Stimulated activated CD8-positive, alpha-beta memory T cell treated with anti-CD3 and anti-CD28 coated beads, Interleukin-7, amount 100 ng/mL, for 24 hours (primary cell): ENCODE measurements at places on chromosomes 2 and 18.

DNA sequence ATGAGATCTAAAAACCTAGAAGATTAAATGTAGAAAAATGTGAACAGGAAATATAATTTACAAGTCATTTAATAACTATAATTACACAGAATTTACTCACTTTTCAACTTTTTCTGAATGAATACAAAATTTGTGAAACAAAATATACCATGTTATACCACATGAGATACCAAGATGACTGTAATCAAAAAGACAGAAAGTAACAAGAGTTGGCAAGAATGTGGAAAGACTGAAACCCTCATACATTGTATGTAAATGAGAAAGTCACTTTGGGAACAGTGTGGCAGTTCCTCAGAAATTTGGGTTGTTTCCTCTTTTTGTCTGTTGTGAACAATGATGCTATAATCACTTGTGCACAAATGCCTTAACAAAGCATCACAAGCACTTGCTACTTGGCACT lies 145.4 kb upstream of the ZNF804A start:
- DNase-seq = no peak

- no peak for DNase-seq
Observed at GRCh38 chr2:168896783-168897182, 4.3 kb upstream of the G6PC2 start.

DNA sequence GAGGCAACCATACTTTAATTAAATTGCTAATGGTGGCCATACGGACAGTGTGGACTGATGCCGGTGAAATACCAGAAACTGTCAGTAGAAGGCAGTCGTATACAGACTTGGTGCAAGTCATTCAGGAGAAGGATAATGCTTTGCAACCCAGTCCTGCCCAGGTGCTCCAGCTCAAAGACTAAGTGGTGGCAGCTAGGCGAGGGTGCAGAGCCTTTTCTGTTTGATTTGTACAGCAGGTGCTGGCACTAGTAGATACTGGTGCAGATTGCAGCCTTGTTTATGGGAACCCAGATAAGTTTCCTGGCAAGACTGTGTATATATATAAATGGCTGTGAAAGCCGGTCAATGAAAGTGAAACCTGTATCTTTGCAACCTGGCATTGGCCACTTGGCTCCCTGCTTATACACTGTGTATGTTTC lies 208.3 kb upstream of the SYT4 start:
- no peak for DNase-seq

DNA sequence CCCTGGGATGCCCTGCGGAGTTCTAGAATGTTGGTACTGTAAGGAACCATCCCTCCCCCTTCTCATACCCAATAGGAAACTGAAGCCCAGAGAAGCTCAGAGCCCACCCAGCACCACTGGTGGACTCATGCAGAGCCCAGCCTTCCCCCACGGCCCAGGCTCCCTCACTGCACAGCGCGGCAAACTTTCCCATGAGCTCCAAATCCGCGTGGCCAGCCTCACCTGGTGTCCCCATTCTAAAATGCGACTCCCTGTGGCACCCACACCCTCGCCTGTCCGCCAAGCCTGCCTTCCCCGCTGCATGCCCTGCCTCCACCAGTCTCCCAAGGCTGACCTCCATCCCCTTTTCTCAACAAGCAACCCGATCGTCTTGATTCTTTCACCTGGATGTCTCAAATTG lies 51.1 kb downstream of the PTGR3 start:
- no peak for DNase-seq

DNA sequence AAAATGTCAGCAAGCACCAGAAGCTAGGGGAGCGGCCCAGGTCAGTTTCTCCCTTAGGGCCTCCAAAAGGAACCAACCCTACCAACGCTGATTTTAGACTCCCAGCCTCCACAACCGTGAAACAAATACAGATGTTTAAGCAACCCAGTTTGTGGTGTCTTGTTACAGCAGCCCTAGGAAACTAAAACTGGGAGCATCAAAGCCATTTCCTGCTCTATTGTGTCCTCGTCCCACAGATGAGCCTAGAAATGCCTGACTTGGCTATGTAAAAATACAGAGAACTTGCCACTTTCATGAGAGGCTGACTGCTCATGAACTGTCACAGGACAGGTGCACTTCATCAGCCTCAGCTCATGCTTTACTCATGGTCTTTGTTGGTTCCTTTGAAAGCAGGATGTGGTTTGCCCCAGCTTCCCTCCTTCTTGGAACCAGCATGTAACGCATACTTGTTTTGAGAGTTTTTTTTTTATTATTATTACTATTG lies 97.6 kb upstream of the SLC39A10 start:
- no peak for DNase-seq

GRCh38 chr2:239164335-239164871 lies 236.4 kb downstream of the HDAC4 start:
- DNase-seq = no peak

DNA sequence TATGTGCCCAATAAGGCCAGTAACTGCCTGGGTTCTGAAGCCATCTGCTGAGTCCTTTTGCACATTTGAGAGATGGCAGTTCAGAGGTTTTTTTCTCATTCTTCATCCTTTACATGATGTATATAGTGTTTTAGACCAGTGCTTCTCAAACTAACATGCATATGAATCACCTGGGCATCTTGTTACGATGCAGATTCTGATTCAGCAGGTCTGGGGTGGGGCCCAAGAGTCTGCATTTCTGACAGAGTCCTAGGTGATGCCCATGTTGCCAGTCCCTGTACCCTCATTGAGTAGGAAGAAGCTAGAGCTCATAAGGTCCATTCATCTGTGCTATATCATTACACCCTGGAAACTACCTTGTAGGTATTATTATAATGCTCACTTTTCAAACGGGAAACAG lies 3.8 kb downstream of the SMYD5 start:
- no peak for DNase-seq

DNA sequence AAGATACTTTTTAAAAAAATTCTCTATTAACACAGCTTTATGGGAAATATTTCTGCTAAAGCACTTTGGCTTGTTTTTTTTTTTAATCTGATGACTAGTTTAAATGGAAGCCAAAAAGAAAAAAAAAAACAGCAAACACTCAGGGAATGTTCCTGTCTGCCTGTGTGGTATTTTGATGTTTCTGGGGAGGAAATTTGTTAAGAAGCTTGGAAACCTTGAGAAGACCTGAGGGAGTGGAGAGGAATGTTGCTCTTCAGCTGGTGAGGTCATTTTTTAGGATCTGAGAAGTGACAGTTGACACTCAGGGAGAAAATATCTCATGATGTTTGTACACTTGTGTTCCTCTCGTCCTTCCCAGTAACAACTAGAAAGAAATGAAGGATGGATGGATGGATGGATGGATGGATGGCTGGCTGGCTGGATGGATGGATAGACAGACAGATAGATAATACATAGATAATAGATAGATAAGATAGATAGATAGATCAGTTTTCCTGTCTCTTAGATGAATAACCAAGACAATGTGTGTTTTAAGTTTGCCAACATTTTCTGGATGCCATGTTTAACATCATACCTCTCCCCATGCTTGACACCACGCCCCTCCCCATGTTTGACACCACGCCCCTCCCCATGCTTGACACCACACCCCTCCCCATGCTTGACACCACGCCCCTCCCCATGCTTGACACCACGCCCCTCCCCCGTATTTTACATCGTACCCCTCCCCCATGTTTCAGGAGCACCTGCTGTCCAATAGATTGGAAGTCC lies 84.8 kb downstream of the CTIF start:
- no peak for DNase-seq

- DNase-seq = no peak
Observed at GRCh38 chr2:149219856-149220255, 110.5 kb upstream of the LYPD6 start.

DNA sequence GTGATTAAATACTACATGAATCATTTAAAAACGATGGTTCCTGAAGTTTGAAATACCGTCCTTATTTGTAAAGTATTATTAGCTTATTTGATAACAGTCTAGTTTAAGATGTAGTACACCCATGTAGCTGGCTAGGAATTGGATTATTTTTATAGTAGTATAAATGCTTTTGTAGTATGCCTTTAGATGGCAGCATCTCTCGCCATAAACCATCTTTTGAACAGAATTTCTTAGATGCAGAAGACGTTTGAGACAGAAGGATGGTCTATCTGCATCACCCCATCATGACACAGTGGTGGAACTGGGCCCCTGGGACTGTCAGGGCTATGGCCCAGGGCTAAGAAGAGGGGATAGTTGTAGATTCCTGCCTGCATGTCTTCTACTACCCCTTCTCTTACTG lies 152.7 kb downstream of the WDSUB1 start:
- no peak for DNase-seq

DNA sequence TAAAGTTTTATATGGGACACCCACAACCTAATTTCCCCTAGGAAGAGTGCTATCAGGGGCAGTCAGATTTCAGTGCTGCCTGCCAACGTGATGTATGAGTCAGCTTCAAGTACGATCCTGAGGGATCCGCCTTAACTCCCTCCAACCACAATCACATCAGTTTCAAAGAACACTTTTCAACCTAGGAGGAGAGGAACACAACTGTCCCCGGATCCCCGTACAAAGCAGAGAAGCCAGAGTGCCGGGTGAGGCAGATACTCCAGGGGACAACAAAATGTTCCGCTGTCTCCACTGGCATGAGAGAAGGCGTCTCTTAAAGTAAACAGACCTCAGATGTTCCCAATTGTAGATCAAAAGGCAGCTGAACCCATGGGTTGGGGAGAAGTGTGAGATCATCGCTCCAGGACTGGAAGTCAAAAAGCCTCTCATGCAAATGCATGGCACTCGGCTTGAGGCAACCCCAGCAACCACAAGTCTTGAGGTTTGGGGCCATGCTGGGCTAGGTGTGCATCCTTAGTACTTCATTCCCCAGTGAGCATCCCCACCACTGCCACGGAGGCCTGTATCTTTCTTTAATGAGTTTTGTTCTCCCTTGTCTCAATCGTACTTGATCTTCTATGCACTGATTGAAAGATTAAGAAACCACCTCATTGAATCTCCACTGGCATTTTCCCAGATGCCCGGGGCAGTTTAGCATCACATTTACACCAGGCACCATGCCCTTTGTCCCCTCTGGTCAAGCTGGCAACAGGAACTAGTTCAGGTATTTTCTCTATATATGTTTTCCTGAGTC lies 91.0 kb upstream of the CCBE1 start:
- no peak for DNase-seq

DNA sequence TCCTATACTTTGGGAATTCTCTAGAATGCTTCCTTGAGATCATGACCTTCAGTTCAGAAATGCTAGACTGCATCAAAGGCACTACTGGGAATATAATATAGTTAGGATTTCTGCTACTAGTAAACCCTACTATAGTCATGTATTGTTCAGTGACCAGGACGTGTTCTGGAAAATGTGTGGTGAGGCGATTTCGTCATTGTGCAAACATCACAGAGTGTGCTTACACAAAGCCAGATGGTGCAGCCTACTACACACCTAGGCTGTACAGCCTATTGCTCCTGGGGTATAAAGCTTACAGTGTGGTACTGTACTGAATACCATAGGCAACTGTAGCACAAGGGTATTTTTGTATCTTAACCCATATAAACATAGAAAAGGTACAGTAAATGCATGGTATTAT lies 13.0 kb downstream of the CXCR4 start:
- DNase-seq = no peak

DNA sequence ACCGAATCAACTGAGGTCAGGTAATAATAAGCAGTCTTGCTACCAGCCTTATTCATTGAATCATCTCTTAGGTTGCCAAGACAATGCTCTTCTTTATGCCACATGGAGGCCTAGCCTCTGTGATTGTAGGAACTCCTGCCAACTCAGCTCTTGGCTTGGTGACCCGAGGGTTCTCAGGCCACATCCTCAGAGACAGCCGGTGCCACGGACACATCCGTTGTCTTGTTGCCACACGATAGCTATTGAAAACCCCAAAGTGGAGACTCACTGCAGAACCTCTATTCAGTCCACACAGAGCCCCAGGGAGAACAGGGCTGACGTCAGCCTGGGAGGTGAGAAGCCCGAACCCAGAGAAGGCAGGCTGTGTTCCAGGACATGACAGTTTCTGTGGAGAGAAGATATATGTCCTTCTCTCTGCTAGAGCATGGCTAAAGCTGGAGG lies 53.5 kb upstream of the TGFA start:
- DNase-seq = no peak

DNA sequence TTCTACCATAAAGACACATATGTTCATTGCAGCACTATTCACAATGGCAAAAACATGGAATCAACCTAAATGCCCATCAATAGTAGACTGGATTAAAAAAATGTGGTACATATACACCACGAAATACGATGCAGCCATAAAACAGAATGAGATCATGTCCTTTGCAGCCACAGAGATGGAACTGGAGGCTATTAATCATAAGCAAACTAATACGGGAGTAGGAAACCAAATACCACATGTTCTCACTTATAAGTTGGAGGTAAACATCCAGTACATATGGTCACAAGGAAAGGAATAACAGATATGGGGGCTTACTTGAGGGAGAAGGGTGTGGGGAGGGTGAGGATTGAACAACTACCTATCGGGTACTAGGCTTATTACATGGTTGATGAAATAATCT lies 7.7 kb downstream of the HMSD start:
- no peak for DNase-seq

DNA sequence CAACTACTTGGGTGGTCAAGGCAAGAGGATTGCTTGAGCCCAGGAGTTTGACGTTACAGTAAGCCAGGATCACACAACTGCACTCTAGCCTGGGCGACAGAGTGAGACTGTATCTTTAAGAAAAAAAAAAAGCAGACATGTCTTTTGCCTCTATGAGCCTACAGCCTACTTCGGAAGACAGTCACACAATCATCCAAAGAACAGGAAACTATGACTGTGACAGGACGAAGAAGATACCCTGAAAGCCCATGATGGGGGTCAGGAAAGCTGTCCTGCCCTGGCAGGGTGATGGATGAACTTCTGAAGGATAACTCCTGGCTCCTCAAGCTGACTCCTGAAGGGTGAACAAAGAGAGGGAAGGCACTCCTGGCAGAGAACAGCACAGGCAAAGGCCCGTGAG lies 251.7 kb upstream of the SIX2 start:
- DNase-seq = no peak

- DNase-seq = no peak
Observed at GRCh38 chr18:11695736-11696135, 6.7 kb downstream of the GNAL start.

- no peak for DNase-seq
Observed at GRCh38 chr2:231716666-231717280, 8.4 kb downstream of the PTMA start.

DNA sequence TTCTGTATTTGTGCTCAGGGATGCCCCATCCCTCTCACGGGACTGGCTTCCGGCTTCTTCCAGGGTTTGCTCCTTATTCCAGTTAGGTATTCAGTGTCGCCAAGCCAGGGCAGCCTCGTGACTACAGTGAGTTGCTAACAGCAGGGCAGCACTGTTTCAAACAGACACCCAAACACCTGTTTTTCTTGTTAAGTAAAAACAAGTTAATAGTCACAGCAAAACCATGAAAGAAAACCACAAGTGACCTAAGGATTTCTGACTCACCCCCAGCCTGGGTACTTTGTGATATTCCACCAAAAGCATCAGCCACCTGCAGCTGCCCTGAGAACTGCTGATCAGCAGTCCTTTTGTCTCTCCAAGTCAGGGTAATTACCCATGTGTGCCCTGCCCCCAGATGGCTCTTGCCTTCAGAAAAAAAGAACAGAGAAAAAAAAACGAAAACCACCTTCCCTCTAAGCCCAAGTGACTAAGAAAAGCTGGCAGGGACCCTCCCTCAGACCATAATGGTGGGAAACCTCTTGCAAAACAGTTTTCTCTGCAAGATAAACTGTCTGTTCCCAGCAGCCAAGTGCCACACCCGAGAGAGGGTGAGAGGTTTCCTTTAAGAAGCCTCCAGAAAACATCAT lies 178.2 kb downstream of the ANAPC1 start:
- DNase-seq = no peak

GRCh38 chr2:176385219-176385759 lies 116.0 kb downstream of the MTX2 start:
- no peak for DNase-seq
